Fibroblast of the aortic adventitia (primary cell): ENCODE measurements at places on chromosomes 5 and 9.

DNA sequence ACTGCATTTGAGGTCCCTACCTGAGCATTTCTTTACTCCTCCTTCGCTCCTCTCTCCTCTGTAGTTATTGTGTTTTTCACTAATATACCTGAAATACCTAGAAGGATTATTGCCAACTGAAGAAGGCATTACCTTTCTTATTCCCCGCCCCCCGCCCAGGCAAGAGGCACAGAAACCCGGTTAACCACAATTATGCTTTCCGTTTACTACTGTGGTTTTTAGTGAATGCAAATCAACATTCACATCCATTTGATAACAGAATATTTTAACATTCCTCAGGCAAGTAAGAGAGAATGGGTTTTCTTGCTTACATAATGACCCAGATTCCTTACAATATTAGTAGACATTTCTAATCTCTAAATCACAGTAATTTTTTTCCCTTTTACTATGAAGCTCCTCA lies 136.9 kb downstream of the PCSK5 start:
- DNase-seq, result peak; percentile 8

GRCh38 chr5:157710882-157711281 lies 20.3 kb upstream of the THG1L start:
- DNase-seq, result peak; percentile 70

GRCh38 chr9:107635101-107635802 lies 145.7 kb upstream of the KLF4 start:
- DNase-seq, result no peak

- no peak for DNase-seq
Measured at GRCh38 chr9:124442826-124443225, 7.4 kb upstream of the ADGRD2 start.

DNA sequence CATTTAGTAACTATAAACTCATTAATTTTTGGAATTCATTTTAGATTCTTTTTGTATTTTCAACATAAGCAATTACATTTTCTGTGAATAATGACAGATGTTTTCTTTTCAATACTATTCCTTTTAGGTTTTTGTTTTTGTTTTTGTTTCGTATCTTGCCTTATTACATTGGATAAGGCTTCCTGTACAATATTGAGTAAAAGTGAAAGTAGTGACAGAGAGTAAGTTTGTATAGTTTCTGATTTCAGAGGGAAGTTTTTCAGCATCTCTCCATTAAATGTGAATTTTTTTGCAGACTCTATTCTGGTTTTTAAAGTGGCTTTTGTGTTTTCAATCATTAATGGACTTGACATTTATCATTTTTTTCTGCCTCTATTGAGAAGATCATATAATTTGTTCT lies 12.8 kb upstream of the CAMK4 start:
- no peak for DNase-seq

- DNase-seq, result peak; percentile 40
Measured at GRCh38 chr5:78624011-78624541, 24.5 kb downstream of the LHFPL2 start.

GRCh38 chr5:66452109-66452508 lies 144.1 kb upstream of the MAST4 start:
- no peak for DNase-seq

GRCh38 chr9:122661416-122661815 lies at the start of gene OR1L1:
Gene OR1L1, plus strand, starts transcription at chr9:122661716. Its CDS starts 0 bp downstream, at chr9:122661716.
- no peak for DNase-seq

DNA sequence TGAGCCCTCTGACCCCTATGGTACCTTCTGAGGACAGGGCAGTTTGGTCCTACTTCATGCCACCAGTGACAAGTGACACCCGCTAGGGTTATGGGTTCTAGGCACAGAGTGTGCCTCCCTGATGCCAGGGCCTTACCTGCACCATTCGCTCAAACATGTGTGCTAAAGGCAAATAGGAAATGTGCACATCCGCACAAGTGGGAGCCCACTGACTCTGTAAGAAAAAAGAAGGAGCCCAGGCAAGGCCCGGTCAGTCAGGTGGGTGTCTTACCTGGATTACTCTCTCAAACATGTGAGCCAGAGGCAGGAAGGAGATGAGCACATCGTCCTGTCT lies 29.1 kb upstream of the MEIKIN start:
- DNase-seq, result no peak
